ENCODE measurements at places on chromosomes 3 and 15. TPM values are rescaled to one million over a fixed set of nuclear protein-coding genes. Genes with fewer than 3 reads are reported as not detected.
A peak's percentile ranks its signal among the peaks of the same experiment; 100 is the strongest.

The LMOD3 gene
- total RNA-seq = not detected

The XRN1 gene
- 28.3 TPM for total RNA-seq

The TMCO5A gene
- total RNA-seq = not detected

The C3orf85 gene
- not detected for total RNA-seq

DNA sequence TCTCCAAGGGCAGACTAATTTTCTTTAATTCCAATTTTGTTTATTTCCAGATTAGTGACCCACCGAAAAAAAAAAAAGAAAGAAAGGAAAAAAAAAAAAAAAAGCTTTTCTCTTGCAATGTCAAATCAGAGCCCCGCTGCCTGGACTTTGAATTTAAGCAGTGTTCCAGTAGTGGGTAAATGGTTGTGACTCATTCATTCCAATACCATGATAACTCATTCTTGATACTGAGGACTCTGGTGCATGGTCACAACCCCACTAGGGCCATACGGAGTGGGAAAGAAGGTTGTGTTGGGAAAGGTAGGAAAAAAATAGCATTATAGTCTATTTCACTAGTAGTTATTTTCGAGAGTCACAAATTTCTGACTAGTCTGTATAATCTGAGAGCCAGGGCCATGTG is 59.1 kb upstream of the COL8A1 start:
- peak; percentile 95 for DNase-seq

GRCh38 chr3:24286405-24286804 is 208.2 kb downstream of the THRB start:
- DNase-seq = no peak

- DNase-seq = peak; percentile 21
Observed at GRCh38 chr15:66004618-66005262, 135.4 kb downstream of the RAB11A start.

- DNase-seq = peak; percentile 12
Observed at GRCh38 chr3:69085168-69085832, 563 bp downstream of the ARL6IP5 start.

- no peak for DNase-seq
Observed at GRCh38 chr3:172766241-172766640, 15.7 kb downstream of the ECT2 start.

DNA sequence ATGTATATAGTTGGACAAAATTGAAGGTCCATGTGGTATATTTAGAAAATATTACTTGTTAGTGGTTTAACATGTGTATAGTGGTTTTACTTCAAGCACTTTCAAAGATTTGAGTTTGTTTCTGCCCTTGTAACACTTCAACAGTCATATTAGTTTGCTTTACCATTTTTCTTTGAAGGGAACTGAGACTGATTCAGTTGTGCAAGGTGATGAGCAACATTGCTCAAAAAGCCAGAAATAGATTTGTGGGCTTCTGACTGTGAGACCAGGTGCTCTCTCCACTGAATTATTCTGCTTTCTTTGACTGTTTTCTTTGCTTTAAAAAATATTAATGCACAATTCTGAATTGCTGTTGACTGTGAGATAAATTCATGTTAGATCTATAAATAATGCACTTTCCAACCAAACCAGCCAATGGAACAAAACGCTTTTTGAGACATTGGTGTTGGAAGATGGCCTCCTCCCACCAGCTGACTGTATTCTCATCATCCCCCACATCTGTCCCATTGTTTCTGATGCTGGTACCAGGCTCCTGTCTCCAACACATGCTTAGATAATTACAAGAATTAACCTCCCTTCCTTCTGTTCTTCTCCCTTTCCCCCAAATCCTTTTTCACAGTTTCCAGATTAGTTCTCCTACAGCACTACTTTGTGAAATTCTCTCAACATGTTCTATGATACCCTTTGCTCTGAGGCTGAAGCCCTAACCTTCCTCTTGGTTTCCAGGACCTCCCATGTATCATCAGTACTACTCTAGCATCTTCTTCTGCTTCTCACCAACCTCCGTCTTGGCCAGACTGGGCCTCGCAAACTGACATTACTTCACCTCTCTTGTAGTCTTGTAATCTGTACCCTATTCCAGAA is 27.9 kb downstream of the PLCL2 start:
- DNase-seq = no peak

DNA sequence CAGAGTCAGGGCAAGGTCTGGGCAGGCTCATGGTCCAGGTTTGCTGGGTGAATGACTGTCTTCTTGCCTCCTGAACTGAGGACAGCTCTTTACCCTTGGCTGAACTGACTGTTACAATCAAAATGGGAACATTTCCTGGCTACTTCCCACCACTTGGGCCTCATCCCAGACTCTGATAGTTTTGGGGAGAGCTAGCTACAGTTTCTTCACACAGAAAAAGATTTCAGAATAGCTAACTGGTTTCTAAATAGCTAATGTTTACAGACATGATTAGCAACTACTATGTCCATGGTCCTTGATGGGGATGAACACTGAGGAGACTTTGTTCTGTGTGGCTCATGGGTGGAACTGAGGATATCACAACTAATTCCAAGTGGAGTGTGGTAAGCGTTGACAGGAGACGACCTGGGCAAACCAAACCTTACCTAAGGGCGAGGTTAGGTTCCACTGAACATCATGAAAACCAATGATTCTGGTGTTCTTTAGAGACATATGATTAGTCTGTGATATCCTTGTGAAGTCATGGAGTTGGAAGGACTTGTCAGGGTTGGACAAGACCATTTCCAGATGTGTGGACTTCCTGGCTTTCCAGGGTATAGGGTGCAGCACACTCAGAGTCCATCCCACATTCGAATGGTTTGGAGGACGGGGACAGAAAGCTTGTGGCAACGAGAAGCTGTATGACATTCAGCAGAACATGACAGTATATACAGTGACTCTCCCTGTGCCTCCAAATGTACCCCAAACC is 7.3 kb downstream of the ALPK3 start:
- DNase-seq = no peak

DNA sequence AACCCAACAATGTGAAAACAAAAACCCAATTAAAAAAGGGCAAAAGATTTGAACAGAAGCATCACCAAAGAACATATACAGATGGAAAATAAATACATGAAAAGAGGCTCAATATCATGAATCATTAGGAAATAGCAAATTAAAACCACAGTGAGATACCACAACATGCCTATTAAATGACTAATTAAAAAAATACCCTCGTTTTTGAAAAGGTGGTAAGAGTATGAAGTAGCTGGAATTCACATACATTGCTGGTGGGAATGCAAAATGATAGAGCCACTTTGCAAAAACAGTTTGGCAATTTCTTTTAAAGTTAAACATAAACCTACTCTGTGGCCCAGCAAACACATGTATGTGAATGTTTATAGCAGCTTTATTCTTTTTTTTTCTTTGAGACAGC is 75.8 kb downstream of the B3GNT5 start:
- peak; percentile 68 for DNase-seq

GRCh38 chr3:111924283-111924682 is 54.5 kb upstream of the ABHD10 start:
- DNase-seq = no peak

DNA sequence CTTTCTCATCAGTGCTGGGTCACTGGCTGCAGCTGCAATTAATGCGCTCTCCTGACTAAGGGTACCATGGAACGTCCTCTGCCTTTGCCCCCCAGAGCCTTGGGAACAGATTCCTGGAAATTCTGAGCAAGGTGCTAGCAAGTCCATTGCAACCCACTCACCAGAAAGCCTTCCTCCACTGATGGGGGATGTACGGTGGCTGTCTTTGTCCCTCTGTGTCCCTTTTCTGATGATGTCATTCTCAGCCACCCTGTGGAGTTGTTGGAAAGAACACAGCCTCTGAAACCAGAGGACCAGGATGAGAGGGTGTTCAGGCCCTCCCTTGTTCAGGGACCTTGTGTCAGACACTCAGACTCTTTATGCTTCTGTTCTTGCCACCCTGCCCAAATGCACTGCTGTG is 38.1 kb upstream of the ZBTB38 start:
- DNase-seq = no peak

GRCh38 chr3:182148360-182148759 is 436.6 kb downstream of the SOX2 start:
- no peak for DNase-seq

DNA sequence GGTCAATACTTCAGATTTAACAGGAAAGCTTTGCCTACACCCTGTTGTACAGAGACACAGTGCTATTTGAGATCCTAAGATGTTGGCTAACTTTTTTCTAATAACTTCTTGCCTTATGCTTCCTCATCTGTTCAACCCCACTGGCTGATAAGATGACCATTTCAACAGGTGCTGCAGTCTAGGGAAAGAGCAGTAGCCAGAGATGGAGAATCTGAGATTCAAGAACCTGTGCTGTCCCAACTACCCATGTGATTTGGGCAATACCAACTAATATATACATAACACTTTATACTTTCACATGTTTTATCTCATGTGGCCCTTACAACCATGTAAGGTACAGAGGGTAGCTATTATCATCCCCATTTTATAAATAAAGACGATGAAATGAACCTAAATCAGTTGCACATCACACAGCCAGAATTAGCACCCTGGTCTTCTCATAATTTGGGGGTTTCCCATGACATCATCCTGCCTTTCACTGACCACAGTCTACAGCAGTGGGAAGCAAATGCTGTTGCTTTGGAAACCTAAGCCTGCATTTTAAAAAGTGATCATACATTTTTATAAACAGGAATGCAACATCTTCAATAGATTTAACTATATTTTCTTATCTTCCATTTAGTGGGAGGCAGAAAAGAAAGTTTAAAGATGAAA is 9.7 kb downstream of the TTC23 start:
- DNase-seq = peak; percentile 41

DNA sequence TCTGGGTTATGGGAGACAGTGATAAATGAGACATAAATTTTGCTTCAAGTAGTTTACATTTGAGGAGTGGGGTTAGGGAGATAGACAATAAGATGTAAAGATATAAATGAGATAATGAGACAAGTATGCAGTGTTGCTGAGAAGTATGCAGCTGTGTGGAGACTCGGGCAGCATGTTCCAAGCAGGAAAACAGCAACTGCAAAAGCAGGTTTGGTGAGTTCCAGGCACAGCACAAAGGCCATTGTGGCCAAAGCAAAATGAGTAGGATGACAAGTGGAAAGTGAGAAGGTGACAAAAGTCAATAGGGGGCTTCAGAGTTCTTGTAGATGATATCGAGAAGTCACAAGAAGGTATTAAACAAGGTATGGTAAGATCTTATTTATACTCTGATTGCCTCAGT is 259.1 kb upstream of the PEX5L start:
- DNase-seq = no peak

GRCh38 chr15:41621200-41622193 is 38.7 kb upstream of the MGA start:
- peak; percentile 84 for DNase-seq

Measured in M059J (cell line).